ENCODE measurements at places on chromosomes 16 and 17.
A peak's percentile ranks its signal among the peaks of the same experiment; 100 is the strongest.

DNA sequence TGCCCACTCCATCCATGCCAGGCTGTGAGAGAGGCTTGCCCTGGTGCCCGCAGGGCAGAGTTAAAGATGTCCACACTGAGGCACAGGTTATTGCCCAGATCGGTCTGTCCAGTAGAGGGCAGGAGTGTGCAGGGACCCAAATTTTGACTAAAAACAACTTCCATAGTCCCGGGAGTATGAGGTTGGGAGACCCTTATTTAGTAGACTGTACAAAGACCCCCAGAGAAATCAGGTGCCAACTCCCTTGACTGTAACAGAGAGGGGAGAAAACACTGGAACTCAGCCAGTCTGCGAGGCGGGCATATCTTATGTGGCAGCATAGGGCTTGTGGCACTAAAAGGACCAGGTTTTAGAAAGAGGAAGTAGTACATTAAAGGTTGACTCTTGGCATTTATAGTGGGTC is 43.4 kb downstream of the HNF1B start:
- peak; percentile 2 for DNase-seq

DNA sequence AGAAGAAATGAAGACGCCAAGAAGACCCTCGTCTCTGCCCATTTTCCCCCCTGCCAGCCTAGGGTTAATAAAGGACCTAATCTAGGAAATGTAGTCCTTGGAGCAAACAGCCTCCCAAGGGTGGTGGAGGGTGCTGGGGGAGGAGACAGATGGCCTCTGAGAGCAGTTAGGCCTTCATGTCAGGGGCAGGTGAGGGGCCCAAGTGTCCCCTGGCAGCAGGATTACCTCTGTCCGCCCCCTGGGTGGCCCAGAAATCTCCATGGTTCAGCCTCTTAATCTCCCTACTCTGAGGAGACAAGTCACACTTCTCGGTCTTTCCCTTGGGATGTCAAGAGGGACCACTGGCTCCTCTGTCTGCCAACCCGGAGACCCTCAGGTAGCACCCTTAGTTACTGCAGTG is 365.4 kb upstream of the TNRC6C start:
- no peak for DNase-seq

DNA sequence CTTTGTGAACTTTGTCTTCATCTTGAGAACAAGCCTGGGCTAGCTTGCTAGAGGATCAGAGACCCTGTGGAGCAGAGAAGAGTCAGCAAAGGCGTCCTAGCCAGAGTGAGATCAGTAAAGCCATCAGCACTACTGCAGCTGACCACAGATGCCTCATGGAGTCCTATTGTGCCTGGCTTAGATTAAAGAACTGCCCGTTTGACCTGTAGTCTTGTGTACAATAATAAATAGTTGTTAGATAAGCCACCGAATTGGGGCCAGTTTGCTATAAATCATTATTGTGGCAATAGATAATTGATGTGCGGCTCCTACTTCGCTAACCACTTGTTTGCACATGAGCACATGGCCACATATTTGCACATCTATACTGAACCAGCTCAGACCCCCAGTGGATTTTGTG is 103.0 kb downstream of the CYLD start:
- no peak for DNase-seq

- DNase-seq = no peak
Measured at GRCh38 chr17:5282642-5283217, 646 bp downstream of the RABEP1 start.

- no peak for DNase-seq
Measured at GRCh38 chr16:12160815-12161550, 184.4 kb downstream of the SNX29 start.

DNA sequence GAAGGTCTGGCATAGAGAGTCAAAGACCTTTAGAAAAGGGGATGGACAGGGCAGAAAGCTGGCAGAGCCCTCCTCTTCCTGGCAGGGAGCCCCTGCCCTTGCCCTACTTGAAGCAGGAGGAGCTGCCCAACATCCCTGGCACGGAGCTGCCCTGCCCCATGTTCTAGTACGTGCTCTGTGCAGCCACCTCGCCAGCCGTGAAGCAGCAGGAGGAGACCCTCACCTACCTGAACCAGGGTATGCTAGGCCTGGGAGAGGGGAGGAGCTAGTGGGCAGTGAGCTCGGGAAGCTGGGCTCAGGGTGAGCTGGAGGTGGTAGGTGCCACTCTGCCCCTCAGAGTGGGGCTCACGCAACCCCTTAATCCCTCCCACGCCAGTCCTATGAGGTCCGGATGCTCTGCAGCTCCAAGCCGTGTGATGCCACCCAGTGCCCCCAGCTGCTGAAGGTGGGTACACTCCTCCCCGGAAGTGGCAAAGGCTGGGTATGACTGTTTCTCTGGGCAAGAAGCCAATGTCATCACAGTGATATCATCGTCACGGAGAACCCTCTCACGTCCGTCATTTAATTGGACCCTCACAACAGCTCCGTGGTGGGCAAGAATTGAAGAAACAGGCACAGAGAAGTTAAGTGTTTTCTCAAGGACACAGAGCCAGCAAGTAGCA is 12.7 kb upstream of the STAC2 start:
- DNase-seq = no peak

DNA sequence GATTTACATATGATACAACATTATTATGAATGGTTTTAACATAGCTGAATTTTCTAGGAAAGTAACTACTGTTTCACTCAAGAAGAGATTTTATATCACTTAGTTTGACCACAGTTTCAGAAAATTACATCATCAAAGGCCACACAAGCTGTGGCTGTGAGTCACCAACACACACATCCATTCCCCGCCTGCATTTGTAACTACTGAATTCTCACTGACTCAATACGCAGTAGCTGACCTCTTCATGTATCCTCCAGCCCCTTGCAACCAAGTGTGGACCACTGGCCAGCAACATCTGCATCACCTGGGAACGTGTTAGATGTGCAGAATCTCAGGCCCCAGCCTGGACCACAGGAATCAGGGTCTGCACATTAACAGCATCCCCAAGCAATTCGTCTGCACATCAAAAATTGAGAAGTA is 197.6 kb downstream of the XYLT1 start:
- DNase-seq = no peak

DNA sequence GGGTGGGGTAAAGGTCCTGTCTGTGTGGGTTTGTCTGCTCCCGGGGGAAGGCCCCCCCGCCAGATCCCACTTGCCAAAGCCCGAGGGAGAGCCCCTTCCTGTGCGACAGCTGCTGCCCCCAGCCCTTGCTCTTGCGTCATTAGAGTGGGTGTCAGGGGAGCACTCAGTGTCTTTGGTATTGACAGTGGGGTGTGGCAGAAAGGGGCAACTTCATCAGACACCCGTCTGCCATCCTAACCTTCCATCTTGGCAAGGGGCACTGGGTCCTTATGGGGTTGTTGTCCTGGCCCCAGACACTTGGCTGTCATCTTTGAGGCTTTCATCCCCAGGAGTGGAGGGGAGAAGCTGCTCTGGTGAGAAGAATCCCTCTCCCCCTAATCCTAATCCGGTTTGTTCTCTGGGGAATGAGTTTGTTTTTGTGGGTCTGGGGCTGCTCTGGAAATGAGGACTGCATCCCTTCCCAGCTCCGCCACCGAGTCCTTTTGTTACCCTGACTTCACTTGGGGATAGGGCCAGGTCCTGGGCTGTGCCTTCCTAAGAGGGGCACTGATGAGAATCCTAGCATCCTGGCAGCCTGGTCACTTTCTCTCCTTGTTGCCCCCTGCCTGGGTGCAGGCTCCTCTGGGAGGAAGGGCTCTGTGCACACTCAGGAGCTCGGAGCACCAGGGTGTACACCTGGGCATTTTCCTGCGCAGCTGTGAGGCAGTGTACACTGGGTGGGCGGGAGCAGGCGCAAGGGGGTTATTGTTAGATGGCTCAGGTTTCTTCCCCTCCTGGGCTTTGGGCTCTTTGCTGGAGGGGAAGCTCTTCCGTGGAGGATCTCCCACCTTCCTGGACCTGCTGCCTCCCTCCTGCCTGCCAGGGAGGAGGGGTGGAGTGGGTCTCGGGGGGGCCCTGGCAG is 21.1 kb downstream of the GJD3 start:
- DNase-seq = no peak

GRCh38 chr17:40559564-40559916 is 5.7 kb downstream of the CCR7 start:
- no peak for DNase-seq

- DNase-seq = no peak
Measured at GRCh38 chr17:12047681-12048376, 27.2 kb downstream of the MAP2K4 start.

DNA sequence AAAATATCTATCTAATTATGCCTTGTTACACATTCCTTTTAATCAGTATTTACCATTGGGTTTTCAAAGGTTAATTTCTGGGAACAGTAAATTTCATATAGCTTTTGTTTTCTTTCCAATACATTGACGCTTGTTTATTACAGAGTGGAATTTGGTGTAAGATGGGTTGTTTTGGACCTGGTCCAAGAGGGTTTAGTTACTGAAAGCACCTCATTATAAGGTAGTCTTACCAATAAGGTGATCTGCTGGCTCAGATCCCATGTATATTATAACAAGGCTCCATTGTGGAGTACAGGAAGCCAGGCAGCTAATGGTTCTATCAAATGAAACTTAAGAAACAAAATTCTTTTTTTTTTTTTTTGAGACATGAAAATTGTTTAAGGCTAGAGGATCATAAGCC is 87.3 kb upstream of the NACA2 start:
- DNase-seq = no peak

- DNase-seq = no peak
Measured at GRCh38 chr17:11511696-11512095, 86.6 kb upstream of the DNAH9 start.

GRCh38 chr17:50175035-50175807 is 9.4 kb downstream of the SGCA start:
- no peak for DNase-seq

DNA sequence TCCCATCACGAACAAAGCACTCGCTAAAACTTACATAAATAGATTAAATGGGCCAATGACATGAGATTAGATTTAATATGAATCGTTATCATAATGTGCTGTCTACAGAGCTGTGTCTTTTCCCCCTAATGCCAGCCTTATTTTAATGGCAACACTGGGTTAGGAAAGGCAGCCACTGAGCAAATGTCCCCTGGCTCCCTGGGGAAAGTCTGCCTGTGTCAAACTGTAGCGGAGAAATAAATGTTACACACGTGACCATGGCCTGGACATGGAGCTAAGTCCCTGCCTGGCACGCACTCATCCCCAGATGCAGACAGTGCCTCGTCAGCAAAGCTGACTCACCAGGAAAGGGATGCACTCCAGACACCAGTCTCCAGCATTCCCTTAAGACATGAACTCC is 61.3 kb upstream of the SDK2 start:
- no peak for DNase-seq

GRCh38 chr17:50487213-50488096 is 8.8 kb downstream of the RSAD1 start:
- DNase-seq = no peak

GRCh38 chr16:25217921-25218320 is 1.2 kb downstream of the AQP8 start:
- DNase-seq = no peak

- DNase-seq = peak; percentile 1
Measured at GRCh38 chr16:50202926-50203624, 50.0 kb downstream of the TENT4B start.

GRCh38 chr17:57158325-57158724 is 73.3 kb downstream of the AKAP1 start:
- DNase-seq = no peak

GRCh38 chr16:55658898-55659420 is 3.2 kb downstream of the SLC6A2 start:
- DNase-seq = no peak

DNA sequence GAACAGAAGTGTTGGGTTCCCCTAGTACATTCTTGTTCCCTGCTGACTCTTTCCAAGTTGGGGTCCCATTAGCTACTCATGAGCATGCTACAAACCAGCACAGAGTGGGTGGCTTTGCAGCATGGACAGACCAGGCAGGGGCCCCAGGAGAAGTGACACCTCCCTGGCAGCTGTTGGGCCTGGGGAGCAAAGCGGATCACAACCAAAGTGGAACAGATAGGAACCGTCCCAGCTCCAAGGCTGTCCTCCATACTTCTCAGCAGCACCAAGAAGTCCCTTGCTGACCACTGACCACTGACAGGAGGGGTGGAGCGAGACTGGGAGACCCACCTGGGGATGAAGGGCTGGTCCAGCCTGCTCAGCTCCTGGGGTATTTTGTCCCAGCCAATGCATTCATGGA is 12.4 kb upstream of the GFAP start:
- no peak for DNase-seq

GRCh38 chr17:67262435-67263117 is 17.6 kb upstream of the HELZ start:
- no peak for DNase-seq

- no peak for DNase-seq
Measured at GRCh38 chr16:4184038-4184702, 57.7 kb downstream of the SRL start.

DNA sequence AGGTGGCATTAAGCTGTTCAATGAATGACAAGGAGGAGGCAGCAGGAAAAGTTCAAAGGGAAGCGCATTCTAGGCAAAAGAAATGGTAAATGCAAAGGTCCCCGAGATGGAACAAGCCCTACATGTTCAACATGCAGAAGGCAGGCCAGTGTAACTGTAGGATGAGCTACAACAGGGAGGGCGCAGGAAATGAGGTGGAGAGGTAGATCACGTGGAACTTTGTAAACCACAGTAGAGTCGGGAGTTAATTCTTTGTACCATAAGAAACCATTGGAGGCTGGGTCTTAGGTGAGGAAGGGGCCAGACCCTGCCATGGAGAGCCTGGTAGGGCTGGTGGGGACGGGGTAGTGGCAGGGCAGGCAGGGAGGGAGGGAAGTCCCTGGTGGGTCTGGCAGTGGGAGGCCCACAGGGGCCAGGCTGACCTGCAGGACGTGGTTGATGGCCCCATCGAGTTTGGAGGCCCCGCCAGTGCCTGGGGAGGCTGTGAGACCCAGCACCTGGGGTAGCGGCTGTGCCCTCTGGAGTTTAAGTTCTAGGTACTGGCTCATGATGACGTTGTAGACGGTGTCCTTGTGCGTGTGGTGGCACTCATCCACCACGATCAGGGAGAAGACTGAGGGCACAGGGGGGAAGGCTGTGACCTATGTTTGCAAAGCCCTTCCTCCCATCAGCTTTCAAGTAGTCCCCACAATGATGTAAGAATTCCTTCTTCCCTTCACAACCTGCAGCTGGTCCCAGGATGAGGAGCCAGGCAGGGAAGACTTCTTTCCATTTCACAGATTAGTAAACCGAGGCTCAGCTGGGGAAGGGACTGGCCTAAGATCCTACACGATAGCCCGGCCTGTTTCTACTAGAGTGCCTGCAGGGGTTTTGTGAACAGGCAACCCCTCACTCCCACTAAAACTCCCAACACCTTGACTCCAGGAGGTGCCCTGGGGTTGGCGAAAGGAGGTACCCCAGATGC is 1.9 kb downstream of the DHX58 start:
- no peak for DNase-seq

GRCh38 chr17:49875685-49876084 is 27.8 kb upstream of the TAC4 start:
- no peak for DNase-seq

DNA sequence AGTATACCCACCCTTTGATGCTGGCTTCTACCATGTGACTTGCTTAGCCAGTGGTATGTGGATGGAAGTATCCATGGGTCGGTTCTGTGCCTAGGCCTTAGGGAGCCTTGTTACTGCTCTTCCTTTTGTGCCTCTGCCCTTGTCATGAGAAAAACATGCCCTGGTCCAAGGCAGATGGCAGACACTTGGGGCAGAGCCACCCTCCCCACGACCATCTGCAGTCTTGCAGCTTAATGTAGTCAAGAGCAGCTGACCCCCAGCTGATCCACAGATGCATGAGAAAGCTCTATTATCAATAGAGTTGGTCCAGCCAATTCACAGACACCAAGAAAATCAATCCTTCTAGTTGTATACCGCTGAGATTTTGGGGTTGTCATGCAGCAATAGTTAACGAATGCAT is 95.7 kb downstream of the SLC39A11 start:
- peak; percentile 42 for DNase-seq
